ENCODE measurements at places on chromosomes 5 and 9. TPM values are rescaled to one million over a fixed set of nuclear protein-coding genes. Genes with fewer than 3 reads are reported as not detected.

DNA sequence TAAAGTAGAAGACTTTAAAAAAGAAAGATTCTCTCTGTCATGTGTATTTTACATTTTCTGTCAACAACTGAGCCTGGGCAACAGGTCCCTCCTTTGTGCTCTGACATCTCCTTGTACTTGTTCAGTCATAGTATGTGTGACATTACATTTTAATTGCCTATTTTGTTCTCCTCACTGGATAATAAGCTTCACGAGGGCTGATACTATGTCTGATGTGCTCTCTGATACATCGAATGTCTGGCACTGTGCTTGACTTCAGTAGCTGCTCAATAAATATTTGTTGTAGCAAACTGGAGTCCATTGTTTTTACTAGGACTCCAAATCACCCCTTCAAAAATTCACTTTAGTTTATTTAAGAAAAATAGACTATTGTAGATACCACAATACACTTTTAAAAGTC lies 482.0 kb downstream of the RASEF start:
- no peaks in the 10 kb centered on the region for H3K27me3 ChIP-seq
- no peaks in the 10 kb centered on the region for H3K36me3 ChIP-seq
- no peak for DNase-seq

DNA sequence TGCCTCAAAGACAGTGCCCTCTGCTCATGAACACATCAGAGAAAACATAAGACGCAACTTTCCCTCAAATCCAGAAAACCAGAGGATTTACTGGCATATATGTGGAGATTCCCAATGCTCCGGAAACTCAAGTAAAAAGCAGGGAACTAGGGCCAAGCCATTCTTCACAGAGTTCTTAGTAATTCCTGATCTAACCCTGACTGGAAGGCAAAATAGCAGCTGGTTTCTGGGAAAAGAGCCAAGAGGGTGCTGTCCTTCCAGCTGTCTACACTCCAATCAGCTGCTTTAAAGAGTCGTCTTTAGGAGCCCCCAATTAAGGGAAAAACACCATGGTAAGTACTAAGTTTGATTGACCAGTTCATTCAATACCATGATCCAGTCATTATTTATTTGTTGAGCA lies 49.6 kb downstream of the GNA14 start:
- no peaks in the 10 kb centered on the region for H3K27me3 ChIP-seq
- H3K4me3 ChIP-seq: no peak overlapping the region
- DNase-seq: no peak
- H3K27ac ChIP-seq: 0 out of 2 replicates have a peak overlapping the region, but pooled peaks have one; percentile 26

DNA sequence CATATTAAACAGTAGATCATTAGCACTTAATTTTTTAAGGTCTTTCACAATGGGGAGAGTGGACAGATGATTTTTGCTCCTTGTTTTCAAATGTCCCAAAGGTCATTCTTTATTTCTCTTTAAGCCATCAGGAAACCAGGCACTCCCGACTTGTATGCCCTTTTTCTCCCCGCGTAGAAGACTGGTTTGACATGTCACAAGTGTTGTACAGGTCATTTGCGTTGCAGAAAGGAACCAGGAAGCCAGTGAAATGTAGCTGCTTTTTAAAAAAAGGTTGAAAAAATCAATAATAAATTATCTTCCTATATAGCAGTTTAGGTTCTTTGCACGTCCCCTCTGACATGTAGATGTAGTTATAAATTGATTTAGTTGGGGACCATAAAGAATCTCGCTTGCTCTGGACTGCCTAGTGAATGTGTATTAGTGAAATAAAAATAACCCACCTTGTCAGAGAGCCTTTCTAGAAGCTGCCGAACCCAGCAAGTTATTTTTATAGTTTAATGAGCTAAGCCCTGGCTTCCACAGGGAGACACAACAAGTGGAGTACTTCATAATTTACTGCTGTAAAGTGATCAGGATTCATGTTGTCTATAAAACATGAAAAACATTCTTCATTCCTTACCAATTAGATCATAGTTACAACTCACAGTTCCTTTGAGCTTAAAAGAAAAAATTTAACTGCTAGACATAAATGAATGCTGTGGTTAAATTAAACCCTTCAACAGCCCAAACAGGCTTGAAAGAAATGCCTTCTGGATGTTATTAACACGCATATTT lies 404.6 kb downstream of the CSNK1G3 start:
- H3K4me3 ChIP-seq: no peak overlapping the region
- 0 out of 2 replicates have a peak, but pooled peaks cover 9% of the 10 kb centered on the region for H3K4me1 ChIP-seq
- DNase-seq: no peak
- no peaks in the 10 kb centered on the region for H3K36me3 ChIP-seq

- peaks cover 10% of the 10 kb centered on the region for H3K4me1 ChIP-seq
- DNase-seq: peak; percentile 74
- no peaks in the 10 kb centered on the region for H3K36me3 ChIP-seq
- peaks cover 53% of the 10 kb centered on the region for H3K27me3 ChIP-seq
- peak overlapping the region; percentile 83 for H3K4me3 ChIP-seq
These were observed 1.4 kb downstream of the CHSY3 start for GRCh38 chr5:129905473-129906176.

GRCh38 chr5:102561894-102562760 lies 63.3 kb upstream of the SLCO6A1 start:
- H3K27ac ChIP-seq: no peak overlapping the region
- no peak overlapping the region for H3K4me3 ChIP-seq
- peak; percentile 91 for DNase-seq
- no peaks in the 10 kb centered on the region for H3K4me1 ChIP-seq
- no peaks in the 10 kb centered on the region for H3K36me3 ChIP-seq

DNA sequence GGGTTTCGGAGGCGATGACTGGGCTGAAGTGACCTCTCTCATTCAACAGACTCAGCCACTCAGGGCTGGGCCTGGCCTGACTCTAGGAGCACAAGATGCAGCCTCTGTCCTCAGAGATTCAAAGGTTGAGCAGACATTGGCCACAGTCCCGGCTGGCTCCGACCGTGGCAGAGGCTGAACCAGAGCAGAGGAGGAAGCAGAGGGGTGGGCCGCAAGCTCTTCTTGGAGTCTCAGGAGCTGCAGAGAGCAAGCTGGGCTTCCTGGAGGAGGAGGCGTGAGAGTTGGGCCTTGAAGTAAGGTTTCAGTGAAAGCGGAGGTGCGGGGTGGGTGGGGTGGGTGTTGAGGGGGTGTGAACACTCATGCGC lies 37.6 kb downstream of the ALG2 start:
- H3K27ac ChIP-seq: no peak overlapping the region
- no peaks in the 10 kb centered on the region for H3K36me3 ChIP-seq
- no peak for DNase-seq
- peaks cover 13% of the 10 kb centered on the region for H3K4me1 ChIP-seq

DNA sequence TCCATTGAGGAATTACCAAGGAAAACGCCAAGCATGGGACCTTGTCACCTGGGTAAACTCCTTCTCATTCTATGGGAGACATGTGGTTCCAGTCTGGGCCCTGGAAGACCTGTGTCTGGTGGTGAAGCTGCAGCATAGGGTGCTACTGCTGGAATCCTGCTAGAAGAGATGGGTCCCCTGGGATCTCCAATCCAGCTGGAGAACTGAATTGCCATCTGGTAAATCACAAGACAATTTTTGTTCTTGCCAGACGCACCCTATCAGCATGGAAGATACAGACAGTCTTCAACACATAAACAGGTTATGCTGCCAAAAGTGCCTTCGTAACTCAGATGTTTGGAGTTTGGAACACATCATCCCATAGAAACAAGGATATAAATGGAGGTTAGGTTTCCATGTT lies 424.0 kb upstream of the BRINP1 start:
- DNase-seq: no peak
- no peaks in the 10 kb centered on the region for H3K4me1 ChIP-seq
- H3K4me3 ChIP-seq: no peak overlapping the region
- H3K27me3 ChIP-seq: no peaks in the 10 kb centered on the region
- no peaks in the 10 kb centered on the region for H3K36me3 ChIP-seq

- H3K27ac ChIP-seq: no peak overlapping the region
- H3K4me3 ChIP-seq: no peak overlapping the region
- no peaks in the 10 kb centered on the region for H3K27me3 ChIP-seq
- no peak for DNase-seq
These were observed 380.6 kb upstream of the NUDT12 start for GRCh38 chr5:103943230-103943629.

DNA sequence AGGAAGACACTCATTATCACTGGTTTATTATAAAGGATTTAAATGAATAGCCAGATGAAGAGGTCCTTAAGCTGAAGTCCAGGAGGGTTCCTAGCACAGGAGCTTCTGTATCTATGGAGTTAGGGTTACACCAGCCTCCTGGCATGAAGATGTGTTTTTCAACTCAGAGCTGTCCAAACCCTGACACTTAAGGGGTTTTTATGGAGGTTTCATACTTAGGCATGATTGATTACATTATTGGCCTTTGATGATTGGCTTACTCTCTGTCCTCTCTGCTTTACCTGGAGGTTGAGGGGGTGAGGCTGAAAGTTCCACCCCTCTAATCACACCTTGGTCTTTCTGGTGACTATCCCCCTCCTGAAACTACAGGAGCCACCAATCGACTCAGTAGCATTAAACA lies 84.9 kb upstream of the ZNF169 start:
- no peak overlapping the region for H3K4me3 ChIP-seq
- H3K27me3 ChIP-seq: no peaks in the 10 kb centered on the region
- no peak overlapping the region for H3K27ac ChIP-seq
- peaks cover 23% of the 10 kb centered on the region for H3K36me3 ChIP-seq
- DNase-seq: no peak
- peaks cover 21% of the 10 kb centered on the region for H3K4me1 ChIP-seq

GRCh38 chr9:131584858-131585257 lies 39.5 kb downstream of the PRRT1B start:
- no peaks in the 10 kb centered on the region for H3K4me1 ChIP-seq
- no peak overlapping the region for H3K27ac ChIP-seq
- H3K4me3 ChIP-seq: no peak overlapping the region
- no peak for DNase-seq
- no peaks in the 10 kb centered on the region for H3K36me3 ChIP-seq

DNA sequence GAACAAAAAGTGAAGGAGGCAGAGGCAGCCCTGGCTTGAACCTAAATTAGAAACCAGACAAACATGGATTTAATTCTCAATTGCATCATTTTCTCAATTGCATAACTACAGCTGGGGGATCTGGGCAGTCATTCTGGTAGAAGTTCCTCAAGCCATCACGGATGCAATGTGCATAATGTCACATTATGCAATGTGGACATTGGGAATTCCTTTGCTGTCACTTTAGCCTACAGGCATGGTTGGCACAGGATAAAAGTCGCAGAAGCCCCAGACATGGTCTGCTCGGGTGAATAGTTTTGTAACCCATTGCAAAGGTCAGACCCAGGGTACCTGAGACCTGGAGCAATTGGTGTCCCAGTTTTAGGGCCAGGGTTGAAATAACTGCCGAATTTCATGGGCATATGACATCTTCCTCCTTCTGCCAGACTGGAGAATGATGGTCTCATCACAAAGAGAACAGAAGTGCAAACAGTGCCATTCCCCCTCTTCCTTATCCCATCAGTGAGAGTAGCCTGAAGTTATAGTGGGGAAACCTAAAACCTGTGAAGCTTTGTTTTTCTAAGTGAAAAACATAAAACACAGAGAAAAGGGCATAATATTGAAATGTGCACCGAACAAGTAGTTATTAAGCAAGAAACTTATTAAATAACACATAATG lies 290.8 kb downstream of the MSX2 start:
- H3K4me3 ChIP-seq: no peak overlapping the region
- no peak for DNase-seq
- no peaks in the 10 kb centered on the region for H3K36me3 ChIP-seq
- H3K27ac ChIP-seq: no peak overlapping the region
- H3K27me3 ChIP-seq: no peaks in the 10 kb centered on the region

DNA sequence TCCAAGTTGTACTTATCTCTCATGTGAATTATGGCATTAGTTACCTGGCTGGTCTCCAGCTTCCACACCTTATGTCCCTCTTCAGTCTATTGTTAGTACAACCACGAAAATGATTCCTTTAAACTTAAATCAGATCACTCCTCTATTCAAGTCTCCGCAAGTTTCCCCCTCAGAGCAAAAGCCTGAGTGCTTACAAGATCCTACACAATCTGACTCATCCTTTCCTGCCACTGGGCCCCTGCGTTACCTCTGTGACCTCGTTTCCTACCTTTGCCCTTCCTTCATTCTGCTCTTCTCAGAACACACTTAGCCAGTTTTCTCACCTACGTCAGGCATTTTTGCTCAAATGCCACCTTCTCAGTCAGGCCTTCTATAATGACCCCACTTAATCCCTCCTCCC lies 45.1 kb upstream of the GLIS3 start:
- no peaks in the 10 kb centered on the region for H3K27me3 ChIP-seq
- H3K4me1 ChIP-seq: peaks cover 9% of the 10 kb centered on the region
- H3K27ac ChIP-seq: no peak overlapping the region
- H3K4me3 ChIP-seq: no peak overlapping the region

DNA sequence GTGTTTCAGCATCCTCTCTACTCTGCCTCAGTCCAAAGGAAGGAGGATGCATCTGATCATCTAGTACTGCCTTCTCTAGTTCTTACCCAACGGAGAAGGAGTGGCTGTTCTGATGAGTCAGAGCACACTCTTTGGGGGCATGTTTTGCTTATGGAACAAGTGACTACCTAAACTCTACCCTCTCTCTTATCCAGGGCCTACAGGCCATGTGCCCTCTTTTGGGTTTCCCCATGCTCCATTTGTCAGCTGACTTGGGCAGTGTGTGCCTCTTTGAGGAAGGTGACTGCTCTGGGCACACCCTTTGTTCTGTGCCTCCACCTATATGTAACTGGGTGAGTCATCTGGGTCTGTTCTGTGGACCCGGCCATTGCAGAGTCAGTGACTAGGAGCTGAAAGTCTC lies 89.6 kb upstream of the BNC2 start:
- no peak overlapping the region for H3K27ac ChIP-seq
- no peaks in the 10 kb centered on the region for H3K36me3 ChIP-seq
- no peak for DNase-seq
- no peak overlapping the region for H3K4me3 ChIP-seq
- 0 out of 2 replicates have a peak, but pooled peaks cover 5% of the 10 kb centered on the region for H3K4me1 ChIP-seq

- H3K27ac ChIP-seq: no peak overlapping the region
- no peak overlapping the region for H3K4me3 ChIP-seq
- no peaks in the 10 kb centered on the region for H3K27me3 ChIP-seq
- H3K4me1 ChIP-seq: peaks cover 13% of the 10 kb centered on the region
- no peak for DNase-seq
These were observed 2.5 kb downstream of the TBC1D9B start for GRCh38 chr5:179905161-179905560.

DNA sequence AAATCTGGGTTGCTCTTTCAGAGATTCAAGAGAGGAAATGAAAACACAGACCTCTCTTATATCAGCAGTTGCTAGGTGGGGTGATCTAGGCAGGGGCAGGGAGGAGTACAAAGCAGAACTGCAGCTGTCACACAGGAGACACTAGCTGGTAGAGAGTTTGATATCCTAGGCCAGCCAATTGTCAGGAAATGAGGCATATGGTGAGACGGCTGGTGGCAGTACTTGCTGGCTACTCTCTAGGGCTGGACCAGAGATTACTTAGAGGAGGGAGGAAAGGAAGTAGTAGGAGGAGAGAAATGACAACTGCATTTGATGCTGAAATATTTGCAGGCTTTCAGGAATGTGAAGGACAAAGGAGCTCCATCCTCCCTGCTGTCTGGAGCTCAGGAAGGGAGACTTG lies 113.8 kb downstream of the TRIM32 start:
- peak overlapping the region; percentile 6 for H3K27ac ChIP-seq
- DNase-seq: peak; percentile 80
- H3K27me3 ChIP-seq: no peaks in the 10 kb centered on the region
- peaks cover 17% of the 10 kb centered on the region for H3K4me1 ChIP-seq
- H3K36me3 ChIP-seq: no peaks in the 10 kb centered on the region
- H3K4me3 ChIP-seq: no peak overlapping the region

C9 gene
- total RNA-seq: not detected

OR1J2 gene
- total RNA-seq: not detected

FIBCD1 gene
- 15.5 TPM for total RNA-seq

INVS gene
- 8.7 TPM for total RNA-seq

DAPK1 gene
- total RNA-seq: 109 TPM

FOXD4L3 gene
- total RNA-seq: not detected

SLC36A3 gene
- total RNA-seq: not detected

LRRC19 gene
- total RNA-seq: not detected
